ENCODE measurements at places on chromosomes 13 and 19. TPM values are rescaled to one million over a fixed set of nuclear protein-coding genes. Genes with fewer than 3 reads are reported as not detected.

Gene KLK10
- total RNA-seq = not detected

Gene SUGT1
- 31.6 TPM for total RNA-seq

Gene CYP2A7
- total RNA-seq = not detected

Gene MVB12A
- 58.2 TPM for total RNA-seq

Gene ZNF419
- 15.0 TPM for total RNA-seq

Gene GPR183
- total RNA-seq = 21.4 TPM

Gene CLDND2
- total RNA-seq = not detected

Gene ZNF583
- total RNA-seq = 11.8 TPM

Gene PRODH2
- not detected for total RNA-seq

Gene SELENOV
- not detected for total RNA-seq

Gene ZGLP1
- 1.2 TPM for total RNA-seq

Gene SLC5A5
- not detected for total RNA-seq

DNA sequence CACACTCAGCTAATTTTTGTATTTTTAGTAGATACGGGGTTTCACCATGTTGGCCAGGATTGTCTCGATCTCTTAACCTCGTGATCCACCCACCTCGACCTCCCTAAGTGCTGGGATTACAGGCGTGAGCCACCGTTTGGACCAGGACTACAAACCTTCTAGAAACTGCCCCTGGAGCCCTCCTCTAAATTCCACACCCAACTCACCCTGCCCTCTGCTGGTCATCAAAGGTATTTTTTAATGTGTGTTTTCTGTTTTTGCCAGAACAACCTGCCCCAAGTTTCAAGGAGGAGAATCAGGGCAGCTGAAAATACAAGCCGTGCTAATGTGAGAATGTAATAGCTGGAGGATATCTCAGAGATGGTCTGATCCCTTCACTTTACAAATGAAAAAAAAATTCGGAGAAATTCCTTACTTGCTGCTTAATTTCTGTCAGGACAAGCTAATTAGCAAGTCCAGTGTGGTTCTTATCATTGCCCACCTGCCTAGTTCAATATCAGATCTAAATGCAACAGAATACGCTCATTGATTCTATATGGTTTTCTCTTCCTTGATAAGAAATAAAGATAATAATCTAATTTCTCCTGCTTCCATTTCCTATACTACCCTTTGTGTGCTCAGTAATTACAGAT lies 4.1 kb downstream of the ATP8A2 start:
- no peak for DNase-seq

DNA sequence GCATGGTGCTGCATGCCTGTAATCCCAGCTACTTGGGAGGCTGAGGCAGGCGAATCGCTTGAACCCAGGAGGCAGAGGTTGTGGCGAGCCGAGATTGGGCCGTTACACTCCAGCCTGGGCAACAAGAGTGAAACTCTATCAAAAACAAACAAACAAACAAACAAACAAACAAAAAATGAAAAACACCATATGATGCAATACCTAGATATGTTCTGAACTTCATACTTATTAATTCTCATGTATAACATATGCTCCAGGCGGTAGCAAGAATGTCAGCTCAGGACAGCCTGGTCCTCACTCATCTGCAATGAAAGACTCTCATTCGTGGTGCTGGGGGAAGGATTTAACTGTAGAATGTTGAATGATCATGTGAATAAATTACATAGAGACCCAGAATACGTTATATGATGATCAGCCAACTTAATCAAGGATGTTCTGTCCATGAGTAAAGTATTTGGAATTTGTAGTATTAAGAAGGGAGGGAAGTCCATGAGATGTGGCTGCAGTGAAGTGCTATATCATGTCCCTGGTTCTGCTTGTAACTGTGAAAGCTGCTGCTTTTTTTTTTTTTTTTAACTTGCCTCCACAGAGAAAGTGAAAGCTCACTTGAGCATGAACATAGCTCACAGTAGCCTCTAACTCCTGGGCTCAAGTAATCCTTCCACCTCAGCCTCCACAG lies 206.8 kb downstream of the UQCRFS1 start:
- DNase-seq = no peak

- DNase-seq = no peak
Observed at GRCh38 chr19:18833141-18833476, 1.4 kb downstream of the UPF1 start.

- DNase-seq = no peak
Observed at GRCh38 chr19:19418555-19419260, 13.2 kb downstream of the GATAD2A start.

GRCh38 chr19:51367255-51367564 lies 1.0 kb upstream of the ETFB start:
- DNase-seq = no peak

DNA sequence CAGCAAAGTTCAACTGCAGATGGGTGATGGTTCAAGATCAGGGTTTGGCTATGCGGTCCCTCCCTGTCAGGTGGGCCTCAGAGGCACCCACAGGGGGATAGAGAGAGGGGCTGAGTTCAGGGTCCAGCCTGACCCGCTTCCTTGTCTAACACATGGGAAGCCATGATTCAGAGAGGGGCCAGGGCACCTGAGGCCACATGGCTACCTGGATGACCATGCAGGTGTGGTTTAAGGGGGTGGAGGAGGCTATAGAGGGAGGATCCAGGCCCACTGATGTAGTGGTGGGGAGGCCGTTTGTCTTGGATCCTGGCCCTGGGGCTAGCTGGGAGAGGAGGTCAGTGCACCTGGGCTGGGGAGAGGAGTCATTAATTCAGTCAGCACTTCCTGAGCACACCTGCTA lies 56.7 kb downstream of the ZNF536 start:
- no peak for DNase-seq

DNA sequence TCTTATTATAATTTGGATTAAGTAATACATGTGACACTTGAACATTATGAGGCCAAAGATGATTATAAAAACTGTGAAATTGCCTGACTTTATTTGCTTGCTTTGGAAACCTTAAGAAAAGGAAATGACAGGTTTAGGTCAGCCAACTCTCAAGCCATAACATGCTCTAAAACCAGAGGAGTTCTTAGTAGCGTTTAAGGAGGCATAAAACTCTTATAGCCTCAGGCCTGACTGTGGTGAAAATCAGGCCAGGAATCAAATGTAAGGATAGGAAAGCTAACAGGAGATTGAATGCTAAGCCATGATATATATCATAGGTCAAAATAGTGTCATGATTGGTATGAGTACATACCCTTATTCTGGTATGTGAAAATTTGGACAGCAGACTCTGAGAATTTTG lies 1142.4 kb upstream of the MIR17HG start:
- no peak for DNase-seq

GRCh38 chr13:101942038-101942437 lies 459.8 kb downstream of the FGF14 start:
- DNase-seq = no peak

DNA sequence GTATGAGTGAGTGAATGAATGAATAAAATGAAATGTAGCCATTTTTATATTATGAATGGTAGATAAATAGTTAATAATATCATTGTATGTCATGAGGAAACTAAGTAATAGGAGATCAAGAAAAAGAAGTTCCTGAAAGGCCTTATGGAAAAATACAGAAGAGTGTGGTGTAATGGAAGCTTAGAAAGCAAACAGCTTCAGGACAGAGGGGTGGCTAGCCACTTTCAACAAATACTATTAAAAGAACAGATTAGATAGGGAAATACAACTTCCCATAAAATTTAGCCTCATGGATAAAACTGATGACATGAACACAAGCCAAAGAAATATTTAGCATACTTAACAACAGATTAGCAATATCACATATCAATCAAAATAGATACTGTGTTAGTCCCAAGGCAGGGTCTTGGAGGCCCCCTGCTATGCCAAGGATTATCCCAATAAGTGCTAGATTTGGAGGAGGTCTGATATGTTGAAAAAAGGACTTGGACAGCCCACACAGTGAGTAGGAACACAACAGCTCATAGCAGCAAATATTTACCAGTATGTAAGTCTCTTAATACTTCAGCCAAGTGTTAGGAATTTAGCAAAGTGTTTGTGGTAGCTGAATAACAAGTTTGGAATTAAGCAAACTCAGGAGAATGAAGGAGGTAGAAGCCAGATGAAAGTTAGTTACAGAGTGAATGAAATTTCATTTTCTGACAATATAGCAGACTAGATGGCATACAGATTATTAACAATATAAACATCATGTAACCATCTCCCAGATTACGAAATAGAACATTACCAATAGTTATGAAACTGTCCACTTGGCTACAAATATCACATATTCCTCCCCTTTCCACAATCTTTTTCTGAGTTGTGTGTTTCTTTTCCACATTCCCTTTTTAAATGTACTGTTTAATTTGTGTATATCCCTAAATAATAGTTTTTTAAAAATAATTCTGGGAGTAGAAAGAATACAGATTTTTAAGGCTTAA lies 1632.0 kb downstream of the PCDH9 start:
- DNase-seq = no peak

DNA sequence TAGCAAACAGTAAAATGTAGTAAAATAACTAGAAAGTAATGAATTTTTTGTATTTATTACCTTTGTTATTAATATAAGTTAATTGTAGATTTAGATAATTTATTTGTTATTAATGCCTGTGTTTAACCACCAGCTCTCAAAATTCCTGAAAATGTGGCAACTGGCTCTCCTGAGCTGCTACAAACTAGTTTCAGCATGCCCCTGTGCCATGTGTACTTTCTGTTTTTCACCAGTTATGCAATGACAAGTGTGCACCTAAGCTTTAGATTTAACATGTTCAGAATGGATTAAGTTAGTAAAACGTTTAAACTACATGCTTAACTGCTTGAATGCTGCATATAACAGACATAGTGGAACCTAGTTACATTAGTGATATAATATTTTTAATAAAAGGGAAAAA lies 88.1 kb downstream of the POSTN start:
- DNase-seq = no peak

GRCh38 chr19:51607920-51608562 lies 22.2 kb downstream of the SIGLEC5 start:
- DNase-seq = peak; percentile 93

DNA sequence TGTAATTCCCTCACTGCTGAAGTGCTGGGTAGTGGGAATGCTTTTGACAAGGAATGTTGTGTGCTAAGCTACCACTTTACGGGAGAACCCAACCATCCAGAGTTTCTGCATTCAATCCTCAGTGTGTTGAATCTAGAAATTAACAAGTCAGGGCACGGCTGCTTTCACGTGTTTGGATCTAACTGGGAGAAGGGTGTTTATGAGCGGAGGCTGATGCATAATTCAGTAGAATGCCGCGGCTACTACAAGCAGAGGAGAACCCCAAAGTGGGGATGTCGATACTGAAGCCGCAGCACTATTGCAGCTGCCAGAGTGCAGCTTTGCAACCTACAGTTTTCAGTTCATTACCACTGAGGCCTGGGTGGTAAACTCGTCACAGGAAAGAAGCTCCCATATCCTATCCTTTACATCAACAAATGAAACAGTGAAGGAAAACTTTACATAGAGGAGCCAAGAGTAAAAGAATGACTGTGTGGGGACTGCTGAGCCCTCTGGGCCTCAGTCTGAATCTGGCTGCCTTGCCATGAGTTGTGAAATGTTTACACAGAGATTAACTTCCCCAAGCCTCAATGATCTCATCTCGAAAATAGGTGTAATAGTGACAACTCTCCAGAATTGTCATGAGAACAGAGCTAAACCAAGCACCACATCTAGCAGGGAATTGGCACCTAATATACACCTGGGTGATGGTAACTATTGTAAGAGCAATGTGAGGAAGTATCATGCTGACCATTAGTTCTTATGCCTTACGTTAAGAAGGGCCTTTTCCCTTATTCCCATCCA lies 531.7 kb downstream of the MYO16 start:
- DNase-seq = peak; percentile 60

DNA sequence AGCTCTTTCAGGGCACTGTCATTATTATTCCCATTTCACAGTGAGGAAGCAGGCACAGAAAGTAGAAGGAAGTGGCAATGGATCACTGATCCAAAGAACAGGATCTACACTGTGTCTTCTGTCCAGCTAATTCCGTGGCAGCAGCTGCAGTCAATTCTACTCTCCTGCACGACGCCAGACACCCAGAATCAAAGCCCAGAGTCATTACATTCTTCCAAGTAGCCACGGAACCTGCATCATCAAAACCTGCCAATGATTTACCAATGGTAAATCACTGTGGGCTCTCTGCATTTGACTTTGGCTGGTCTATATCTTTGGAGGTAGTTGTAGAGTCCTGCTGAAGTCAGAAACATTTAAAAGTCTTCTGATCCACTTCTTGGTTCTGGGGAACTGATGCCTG lies 767.7 kb downstream of the LIG4 start:
- DNase-seq = no peak

DNA sequence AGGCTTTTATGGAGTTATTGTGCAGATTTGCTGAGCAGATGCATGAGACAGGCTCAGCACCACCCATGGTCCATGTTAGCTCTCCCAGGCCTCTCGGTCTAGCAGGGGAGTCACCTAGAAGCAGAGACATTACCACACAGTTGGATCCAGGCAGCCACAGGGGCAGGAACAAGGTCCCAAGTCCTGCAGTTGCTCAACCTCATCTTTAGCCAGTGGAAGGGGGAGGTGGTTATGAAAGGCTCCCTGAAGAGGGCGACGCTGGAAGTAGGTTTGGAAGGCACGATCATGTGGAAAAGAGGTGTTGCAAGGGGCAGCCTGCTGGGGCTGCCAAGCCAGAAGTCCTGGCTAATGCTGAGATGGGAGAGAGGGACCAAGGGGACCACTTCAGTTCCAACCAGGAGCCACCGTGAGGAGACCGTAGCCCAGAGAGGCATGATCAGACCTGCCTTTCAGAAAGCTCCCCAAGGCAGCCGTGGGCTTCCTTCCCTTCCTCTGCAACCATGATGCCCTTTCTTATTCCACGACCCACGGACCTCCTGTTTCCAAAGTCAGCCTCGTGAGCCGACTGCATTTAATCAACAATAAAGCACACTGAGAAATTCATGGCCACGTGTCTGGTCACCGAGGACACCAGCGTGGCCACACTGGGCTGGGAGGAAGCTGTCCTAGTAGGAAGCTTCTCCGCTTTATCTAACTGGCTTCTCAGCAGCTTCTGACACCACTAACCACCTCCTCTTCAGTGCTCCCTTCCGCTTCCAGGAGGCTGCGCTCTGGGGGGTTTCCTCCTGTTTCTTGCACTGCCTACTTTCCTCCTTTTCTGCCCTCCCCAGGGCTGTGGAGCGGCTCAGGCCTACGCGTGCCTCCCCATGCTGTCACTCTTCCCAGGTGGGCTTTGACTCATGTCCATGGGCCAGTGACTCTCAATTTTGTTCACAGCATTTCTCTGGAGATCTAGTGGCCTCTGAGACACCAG lies 2.6 kb downstream of the AP1M1 start:
- DNase-seq = no peak

GRCh38 chr19:46225558-46226004 lies 4.0 kb upstream of the IGFL1 start:
- no peak for DNase-seq

GRCh38 chr13:107231944-107232343 lies 664.0 kb upstream of the ARGLU1 start:
- no peak for DNase-seq

DNA sequence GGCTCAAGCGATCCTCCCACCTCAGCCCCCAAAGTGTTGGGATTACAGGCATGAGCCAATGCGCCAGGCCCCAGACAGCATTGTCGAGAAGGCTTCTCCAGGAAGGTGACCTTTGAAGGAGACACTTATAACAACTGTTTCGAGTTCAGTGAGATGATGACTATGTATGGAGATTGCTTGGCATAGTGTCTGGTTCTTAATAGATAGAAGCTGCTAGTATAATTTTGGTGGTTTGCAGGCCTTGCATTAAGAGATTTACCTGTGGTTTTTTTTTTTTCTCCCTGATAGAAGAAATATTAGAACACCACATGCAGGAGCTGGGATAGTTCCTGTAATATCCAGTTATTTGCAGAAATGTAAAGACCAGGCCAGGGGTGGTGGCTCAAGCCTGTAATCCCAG lies 3.7 kb downstream of the MARCHF2 start:
- DNase-seq = no peak

GRCh38 chr13:23980160-23980551 lies 82.9 kb upstream of the C1QTNF9B start:
- DNase-seq = peak; percentile 93

- DNase-seq = no peak
Observed at GRCh38 chr13:110471156-110471832, 90.2 kb downstream of the RAB20 start.
